ENCODE measurements at places on chromosomes 4 and X. TPM values are rescaled to one million over a fixed set of nuclear protein-coding genes. Genes with fewer than 3 reads are reported as not detected.

DNA sequence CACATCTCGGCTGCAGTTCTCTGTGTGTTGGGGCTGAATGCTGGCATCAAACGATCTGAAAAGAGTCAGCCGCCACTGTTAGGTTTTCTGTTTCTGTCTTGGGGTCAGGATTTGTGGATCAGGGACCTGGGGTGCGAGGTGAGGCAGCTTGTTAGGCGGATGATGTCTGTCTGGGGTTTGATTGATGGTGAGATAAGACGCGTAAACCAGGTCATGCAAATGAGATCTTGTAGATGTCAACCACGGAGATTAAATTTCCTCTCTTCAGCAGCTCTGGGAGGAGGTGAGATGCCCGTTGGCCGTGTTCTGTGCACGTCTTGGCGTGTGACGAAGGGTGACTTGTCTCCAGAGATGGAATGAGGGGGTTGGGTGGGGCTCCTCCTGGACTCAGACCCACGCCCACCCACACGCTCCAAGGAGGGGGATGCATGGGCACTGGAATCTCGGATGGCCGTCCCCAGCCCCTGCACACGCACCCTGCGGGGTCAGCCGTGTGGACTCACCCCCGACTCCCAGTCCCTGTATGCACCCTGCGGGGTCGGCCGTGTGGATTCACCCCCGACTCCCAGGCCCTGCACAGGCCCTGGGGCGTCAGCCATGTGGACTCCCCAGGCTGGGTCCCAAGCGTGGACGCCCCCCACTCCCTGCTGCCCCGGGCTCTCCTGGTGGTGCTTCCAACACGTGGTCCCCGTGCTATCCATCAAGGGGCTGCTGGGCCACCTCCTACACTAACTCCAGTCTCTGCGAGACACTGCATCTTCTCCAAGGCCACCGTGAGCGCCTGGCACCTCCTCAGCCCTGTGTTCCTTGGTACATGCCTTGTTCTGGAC, 16.0 kb upstream of the UVSSA start:
- H3K4me1 ChIP-seq, result no peaks in the 10 kb centered on the region
- no peak for DNase-seq
- no peaks in the 10 kb centered on the region for H3K36me3 ChIP-seq
- H3K4me3 ChIP-seq, result no peak overlapping the region

DNA sequence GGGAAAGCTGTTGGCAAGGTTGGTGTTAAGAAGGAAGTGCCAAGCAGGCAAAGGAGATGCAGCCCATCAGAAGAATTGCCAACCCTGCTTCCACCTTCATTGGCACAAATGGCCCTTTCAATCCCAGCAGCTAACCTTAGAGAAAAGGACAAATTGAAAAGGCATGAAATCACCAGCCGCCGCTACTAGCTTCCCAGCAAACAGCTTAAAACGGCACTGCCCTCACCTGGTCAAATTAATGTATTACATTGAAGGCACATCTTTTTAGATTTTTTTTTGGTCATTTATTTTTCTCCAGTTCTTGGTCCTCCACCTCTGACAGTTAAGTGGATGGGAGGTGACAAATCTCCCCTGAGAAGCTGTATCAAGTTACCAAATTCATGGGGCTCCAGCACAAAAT, 51.0 kb upstream of the NHSL2 start:
- no peaks in the 10 kb centered on the region for H3K36me3 ChIP-seq
- no peaks in the 10 kb centered on the region for H3K27me3 ChIP-seq
- peak; percentile 63 for DNase-seq
- H3K4me3 ChIP-seq, result no peak overlapping the region
- no peak overlapping the region for H3K27ac ChIP-seq

GRCh38 chrX:112841114-112841819, 636 bp upstream of the AMOT start:
- peak overlapping the region; percentile 85 for H3K27ac ChIP-seq
- H3K36me3 ChIP-seq, result no peaks in the 10 kb centered on the region
- peak overlapping the region; percentile 93 for H3K4me3 ChIP-seq
- H3K27me3 ChIP-seq, result no peaks in the 10 kb centered on the region

Gene SHROOM3
- 43.4 TPM for total RNA-seq

Gene TLL1
- total RNA-seq, result 0.04 TPM

Gene DMP1
- total RNA-seq, result not detected

Gene PDE5A
- total RNA-seq, result 1.1 TPM

All from cardiac muscle cell (in vitro differentiated cells and primary cell).